ENCODE measurements at places on chromosomes 3 and 15.

GRCh38 chr3:9111417-9111816 lies 138.0 kb downstream of the SRGAP3 start:
- DNase-seq = no peak

- DNase-seq = no peak
Measured at GRCh38 chr3:25426408-25426807, 1.7 kb upstream of the RARB start.

DNA sequence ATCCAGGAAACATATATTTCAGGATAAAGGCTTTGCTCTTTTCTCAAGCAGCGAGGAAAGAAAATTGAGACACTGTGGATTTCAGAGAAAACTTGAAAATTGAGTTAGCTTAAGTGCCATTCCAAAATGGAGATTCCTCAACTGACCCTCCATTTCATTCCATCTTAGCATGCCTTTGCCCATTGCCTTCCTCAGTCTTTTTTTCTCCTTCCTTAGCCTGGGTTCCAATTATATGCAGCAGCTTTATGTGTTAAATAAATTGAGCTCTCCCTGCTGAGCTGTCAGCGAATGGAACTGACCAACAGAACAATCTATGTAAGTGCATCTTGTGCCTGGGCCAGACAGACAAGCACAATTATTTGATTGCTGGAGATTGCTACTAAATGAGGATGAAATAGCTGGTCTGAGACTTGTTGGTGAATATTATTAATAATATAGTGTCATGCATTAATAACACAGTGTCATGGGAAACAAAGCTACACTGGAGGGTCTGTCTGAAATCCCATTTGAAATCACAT lies 6.9 kb upstream of the DNAJC19 start:
- no peak for DNase-seq

GRCh38 chr3:152177757-152178156 lies 91.0 kb upstream of the MBNL1 start:
- no peak for DNase-seq

DNA sequence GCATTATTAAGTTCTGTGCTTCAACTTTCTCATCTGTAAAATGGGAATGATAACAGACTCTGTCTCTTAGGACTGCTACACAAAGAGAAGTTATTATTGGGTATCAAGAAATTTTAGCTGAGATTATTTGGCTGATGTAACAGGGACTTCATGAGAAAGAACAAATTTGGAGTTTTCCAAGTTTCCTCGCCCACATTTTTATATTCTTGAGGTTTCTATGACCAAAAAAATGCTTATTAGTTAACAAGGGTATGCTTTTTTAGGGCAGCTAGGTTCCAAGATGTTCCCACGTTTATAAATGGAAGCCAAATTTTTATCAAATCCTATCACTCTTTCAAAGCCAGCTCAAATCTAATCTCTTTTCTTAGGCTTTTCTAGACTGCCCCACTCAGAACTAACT lies 50.6 kb upstream of the C3orf80 start:
- DNase-seq = no peak

DNA sequence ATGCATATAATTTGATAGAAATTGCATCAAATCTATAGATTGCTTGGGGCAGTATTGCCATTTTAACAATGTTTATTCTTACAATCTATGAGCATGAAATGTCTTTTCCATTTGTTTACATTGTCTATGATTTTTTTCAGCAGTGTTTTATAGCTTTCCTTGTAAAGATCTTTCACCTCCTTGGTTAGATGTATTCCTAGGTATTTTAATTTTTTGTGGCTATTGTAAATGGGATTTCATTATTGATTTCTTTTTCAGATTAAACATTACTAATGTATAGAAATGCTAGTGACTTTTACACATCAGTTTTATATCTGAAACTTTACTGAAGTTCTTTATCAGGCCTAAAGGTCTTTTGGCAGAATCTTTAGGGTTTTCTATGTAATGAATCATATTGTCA lies 237.6 kb upstream of the STAC start:
- no peak for DNase-seq

- no peak for DNase-seq
Measured at GRCh38 chr3:5429517-5429890, 242.0 kb downstream of the EDEM1 start.

DNA sequence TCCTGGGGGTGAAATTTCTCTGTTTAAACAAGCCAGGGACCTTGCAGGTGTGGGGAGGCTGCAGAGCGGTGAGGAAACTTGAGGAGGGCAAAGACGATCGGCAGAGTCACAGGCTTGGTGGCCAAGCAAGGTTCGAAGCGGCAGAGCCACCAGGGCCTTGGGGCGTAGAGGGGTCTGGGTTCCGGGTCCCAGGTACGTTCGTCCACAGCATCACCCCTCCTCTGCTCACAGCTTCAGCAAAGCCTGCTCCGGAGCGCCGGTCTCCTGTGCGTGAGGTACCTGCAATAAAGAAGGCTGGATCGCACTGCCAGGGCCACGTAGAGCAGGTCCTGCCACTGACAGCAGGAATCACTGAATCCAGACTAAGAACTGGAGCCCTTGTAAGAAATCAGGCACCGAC lies 66.8 kb upstream of the PCSK6 start:
- DNase-seq = no peak

GRCh38 chr3:12706504-12707253 lies 42.8 kb upstream of the RAF1 start:
- DNase-seq = no peak

DNA sequence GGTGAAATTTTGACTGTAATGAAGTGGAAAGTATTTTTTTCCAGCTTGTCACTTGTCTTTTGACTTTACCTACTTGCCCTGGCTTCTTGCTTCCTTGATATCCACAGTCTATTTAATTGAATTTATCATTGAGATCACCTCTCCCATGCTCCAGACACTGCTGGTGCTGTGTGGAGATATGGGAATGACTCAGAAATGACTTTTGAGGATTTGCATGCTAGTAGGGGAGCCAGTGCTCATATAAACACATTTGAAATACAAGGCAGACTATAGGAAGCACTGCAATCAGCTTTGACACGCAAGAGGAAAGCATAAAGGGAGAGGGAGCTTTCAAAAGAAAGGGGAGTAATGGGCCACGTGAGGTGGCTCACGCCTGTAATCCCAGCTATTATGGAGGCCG lies 7.3 kb upstream of the TRPM1 start:
- DNase-seq = no peak

GRCh38 chr15:67187351-67187854 lies 67.1 kb downstream of the AAGAB start:
- no peak for DNase-seq

DNA sequence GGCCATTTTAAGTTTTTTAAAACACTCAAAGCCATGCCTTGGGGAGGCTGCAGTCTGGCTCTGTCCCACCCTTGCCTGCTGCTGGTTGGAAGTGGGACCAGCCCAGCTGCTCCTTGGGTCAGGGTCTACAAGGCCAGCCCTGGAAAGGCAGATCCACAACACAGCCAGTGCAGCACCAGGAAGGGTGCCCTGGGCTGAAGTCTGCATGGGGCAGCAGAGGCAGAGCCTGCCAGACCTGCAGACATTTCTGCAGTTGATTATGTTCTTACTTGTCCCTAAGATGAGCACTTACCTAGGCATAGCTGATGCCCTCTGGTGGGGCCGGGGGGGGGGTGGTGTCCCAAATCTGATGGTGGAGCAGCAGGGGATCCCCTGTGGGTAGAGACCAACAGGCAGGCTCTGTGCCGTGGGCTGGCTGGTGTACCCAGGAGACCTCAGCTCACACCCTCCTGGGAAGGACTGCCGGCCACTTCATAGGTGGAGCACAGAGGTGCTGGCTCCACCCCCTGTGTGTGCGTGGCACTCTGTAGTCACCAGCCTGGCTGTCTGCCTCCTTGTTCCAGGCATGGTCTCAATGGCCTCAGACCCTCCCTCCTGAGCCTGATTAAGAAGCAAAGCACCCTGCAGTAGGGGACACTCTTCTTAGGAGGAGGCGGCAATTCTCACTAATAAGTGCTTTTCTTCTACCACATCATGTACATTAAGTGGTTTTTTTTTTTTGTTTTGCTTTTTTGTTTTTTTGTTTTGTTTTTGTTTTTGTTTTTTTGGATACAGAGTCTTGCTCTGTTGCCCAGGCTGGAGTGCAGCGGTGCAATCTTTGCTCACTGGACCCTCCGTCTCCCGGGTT lies 97.4 kb upstream of the KLF13 start:
- no peak for DNase-seq

GRCh38 chr15:67803996-67804843 lies 21.1 kb upstream of the SKOR1 start:
- DNase-seq = no peak

GRCh38 chr3:52339612-52340011 lies 23.5 kb downstream of the DNAH1 start:
- peak; percentile 68 for DNase-seq

- no peak for DNase-seq
Measured at GRCh38 chr3:14082108-14082657, 42.5 kb downstream of the CHCHD4 start.

DNA sequence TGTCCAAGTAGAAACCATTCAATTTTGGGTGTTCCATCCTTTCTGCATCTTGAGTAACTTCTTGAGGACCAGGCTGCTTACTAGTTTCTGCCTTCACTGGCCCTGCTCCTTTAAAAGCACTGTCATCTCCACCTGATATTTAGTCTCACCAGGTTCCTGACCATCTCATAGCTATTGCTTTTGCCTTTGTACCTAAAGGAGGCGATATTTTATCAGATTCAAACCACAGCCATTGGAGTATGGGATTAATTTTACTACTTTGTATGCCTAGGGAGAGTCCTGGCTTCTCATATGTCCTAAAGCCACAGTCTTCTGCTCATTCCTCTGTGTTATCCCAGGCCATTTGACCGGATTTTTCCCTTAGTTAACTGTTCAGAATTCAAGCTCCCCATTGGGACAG lies 51.8 kb upstream of the RFX7 start:
- no peak for DNase-seq

DNA sequence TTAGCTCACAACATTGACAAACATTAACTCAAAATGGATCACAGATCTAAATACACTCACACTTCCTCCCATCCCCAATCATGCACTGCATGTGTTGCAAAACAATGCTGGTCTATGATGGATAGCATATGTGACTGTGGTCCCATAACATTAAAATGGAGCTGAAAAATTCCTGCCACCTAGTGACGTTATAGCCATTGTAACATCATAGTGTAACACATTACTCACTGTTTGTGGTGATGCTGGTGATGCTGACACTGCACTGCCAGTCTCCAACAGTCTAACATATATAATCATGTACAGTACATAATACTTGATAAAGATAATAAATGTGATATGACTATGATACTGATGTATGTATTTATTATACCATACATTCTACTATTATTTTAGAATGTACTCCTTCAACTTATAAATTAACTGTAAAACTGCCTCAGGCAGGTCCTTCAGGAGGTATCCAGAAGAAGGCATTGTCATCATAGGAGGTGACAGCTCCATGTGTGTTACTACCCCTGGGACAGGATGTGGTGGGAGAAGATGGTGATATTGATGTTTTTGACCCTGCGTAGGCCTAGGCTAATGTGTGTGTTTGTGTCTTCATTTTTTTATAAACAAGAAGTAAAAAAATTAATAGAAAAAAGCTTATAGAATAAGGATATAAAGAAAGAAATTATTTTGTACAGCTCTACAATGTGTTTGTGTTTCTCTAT lies 41.3 kb downstream of the TXNRD3 start:
- DNase-seq = no peak

DNA sequence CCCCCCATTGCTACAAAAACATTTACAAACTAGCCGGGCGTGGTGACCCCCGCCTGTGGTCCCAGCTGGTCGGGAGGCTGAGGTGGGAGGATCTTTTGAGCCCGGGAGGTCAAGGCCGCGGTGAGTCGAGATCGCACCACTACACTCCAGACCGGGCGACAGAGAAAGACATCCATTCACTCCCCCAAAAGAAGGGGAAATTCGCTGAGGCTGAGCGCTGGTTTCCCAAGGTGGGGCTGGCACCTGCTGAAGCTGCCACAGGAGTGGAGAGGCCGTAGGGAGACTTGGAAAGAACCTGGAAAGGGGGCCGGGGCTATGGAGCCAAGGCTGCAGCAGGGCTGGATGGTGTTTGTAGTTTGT lies 732 bp upstream of the CRTC3 start:
- DNase-seq = no peak

DNA sequence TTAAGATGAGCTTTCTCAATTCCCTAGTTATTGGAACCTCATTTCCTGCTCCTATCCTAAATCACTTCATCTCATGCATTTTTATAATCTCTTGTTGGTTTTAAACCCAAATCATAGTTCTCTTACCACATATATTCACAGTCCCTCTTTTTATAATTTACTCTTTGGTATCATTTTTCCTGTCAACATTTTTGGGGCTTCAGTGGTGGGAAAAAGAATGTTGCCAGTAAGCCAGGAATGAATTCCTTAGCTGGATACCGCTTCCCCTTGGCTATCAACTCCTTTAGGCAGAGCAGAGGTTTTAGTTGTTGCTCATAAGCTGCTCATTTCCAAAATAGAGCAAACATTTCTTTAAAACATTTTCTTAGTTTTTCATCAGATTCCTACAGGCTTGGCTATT lies 112.3 kb downstream of the GALK2 start:
- no peak for DNase-seq

DNA sequence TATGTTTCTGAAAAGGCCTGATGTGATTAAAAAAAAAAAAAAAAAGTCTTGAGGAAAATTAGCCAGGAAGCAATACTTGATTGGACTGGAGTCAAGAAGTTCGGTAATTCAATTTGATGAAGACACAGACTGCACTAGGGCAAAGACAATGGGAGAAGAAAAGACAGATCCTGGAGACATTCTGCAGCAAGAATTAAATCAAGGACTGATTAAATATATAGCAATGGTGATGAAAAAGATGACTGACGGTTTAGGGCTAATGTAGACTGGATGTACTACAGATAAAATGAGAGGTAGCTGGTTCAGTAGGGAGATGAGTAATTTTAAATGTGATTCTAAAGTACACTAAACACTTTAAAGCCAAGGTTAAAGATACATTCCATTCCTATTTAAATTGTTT lies 13.8 kb downstream of the MRPL47 start:
- DNase-seq = no peak
